ENCODE measurements at places on chromosomes 5 and 9.

GRCh38 chr9:131986576-131986975, 93.1 kb downstream of the MED27 start:
- DNase-seq: no peak

- no peak for DNase-seq
Measured at GRCh38 chr9:126933334-126933980, 18.9 kb downstream of the RALGPS1 start.

DNA sequence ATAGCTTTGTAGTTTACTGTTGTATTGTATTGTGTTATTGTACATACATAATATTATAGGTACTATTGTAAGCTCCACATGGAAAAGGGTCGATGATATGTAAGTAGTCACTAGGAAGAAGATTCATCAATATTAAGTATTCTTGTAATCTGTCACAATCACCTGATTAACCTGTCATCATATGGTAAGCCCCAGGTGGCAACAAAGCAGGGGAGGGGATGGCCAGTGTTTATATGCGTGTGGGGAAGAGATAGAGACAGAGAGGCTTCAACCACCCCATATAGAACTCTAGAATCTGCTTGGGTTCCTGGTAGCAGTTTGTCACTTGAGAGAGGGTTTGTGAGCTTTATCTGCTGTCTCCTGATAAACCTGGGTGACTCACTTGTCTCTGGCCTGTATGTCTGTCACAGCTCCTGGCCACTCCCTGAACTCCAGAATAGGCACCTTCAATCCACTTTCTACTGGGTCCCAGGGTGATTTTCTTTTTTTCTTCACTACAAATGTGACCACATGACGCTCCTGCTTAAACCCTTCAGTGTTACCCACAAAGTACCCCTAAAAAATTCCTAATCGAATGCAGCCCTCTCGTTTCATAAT, 48.9 kb upstream of the CPEB4 start:
- no peak for DNase-seq

GRCh38 chr5:32031089-32031488, 143.0 kb downstream of the GOLPH3 start:
- DNase-seq: no peak

DNA sequence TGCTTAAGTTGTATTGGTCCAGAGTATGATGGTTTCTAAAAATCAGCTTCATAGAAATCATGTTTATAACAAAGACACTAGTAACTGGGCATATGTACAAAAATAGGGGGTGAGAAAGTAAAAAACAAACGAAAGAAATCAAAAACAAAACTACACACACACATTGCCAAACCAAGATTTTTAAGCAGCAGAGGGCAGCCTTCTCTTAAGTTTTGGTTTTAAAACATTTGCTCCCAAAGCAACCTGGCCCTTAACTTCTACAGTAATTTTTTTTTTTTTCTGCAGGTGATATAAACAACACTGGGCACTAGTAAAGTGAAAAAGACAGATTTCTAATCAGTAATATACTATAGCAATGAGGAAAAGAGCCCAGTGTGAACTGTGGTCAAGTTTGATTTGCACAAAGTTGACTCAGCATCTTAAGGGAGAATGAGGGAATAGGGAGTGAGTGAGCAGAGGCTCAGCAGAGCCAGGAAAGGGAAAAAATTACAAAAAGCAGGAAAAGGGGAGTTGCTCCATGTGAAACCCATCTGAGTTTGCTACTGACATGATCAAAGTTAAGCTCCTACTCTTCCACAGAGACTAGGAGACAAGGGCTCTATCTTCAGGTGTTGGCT, 13.4 kb upstream of the GAPT start:
- DNase-seq: no peak

DNA sequence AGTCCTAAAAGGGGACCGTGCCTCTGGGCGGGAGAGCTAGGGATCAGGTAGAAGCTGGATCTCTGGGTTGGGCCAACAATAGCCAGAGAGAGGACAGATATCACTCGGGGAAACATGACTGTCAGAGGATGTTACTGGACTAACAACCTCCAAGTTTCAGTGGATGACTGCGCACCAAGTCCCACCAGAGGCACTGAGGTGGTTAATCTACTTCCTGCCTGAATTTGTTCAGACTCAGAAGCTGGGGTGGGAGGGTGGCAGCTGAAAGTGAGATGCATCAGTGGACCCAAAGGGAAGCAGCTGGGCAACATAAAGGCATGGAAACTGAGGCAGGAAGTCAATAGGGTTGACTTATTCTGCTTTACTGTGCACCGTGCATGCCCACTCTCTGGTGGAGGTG, 130.1 kb upstream of the SLC44A1 start:
- no peak for DNase-seq

GRCh38 chr9:3887221-3887653, 361.4 kb upstream of the RFX3 start:
- DNase-seq: no peak

- no peak for DNase-seq
Measured at GRCh38 chr5:167773668-167774301, 517.7 kb upstream of the WWC1 start.
